Activated T-cell treated with anti-CD3 and anti-CD28 coated beads for 4 hours (primary cell): ENCODE measurements at places on chromosomes 13 and 19.

GRCh38 chr13:98922306-98922705 lies 55.6 kb downstream of the DOCK9 start:
- DNase-seq, result no peak

DNA sequence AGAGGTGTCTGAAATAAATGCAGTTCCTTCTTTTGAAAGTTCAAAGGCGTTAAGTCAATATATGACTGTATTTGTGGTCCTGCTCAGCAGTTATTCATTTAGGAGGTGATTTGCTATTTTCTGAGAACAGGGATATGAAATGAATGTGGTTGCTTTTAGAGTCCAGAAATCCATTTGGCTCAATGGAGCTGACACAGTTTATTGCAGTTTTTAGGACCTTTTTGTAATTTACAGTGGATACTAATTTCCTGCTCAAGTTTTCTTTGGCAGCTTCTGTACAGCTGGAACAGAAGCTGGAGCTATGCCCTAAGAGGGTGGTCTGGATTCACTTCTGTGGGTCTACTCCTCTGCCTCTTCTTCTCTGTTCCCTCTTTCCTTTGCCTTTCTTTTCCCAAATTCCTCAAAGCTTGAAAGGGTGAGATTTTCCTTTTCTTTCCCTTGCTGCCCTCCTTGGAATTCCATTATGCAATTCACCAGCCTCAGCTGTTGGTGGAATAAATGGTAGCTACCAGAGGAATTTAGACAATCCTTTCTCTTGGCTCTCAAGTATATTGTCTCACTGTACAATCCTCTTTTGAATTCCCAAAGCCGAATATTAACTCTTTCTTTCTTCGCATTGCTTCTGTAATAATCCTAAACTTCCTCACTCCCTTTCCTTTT lies 39.9 kb downstream of the ITGBL1 start:
- no peak for DNase-seq

GRCh38 chr13:30867089-30867669 lies 38.9 kb upstream of the MEDAG start:
- DNase-seq, result no peak

DNA sequence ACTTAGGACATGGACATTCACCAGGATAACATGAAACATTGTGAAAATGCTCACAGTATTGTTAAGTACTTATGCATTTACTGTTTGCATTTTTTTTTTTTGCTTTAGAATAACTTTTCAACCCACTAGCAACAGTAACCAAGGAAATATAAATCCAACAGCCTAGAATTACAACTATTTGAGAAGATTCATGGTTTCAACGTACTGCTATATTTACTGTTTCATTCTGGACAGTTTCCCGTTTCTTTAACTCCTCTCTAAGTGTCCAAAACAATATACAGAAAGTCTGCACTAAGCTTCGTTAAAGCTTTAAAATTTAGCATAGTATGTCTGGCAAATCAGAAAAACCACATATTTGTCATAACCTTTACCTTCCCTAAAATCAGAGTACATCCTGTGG lies 2.7 kb downstream of the SMAD9 start:
- no peak for DNase-seq

GRCh38 chr13:36131222-36131930 lies at the start of gene DCLK1:
Gene DCLK1, minus strand, starts transcription at chr13:36131382.
- DNase-seq, result no peak

GRCh38 chr13:75621147-75621546 lies 15.0 kb upstream of the LMO7 start:
- no peak for DNase-seq
